ENCODE measurements at places on chromosomes 11 and 22.

GRCh38 chr11:45304111-45304991 is 18.2 kb upstream of the SYT13 start:
- DNase-seq: no peak

DNA sequence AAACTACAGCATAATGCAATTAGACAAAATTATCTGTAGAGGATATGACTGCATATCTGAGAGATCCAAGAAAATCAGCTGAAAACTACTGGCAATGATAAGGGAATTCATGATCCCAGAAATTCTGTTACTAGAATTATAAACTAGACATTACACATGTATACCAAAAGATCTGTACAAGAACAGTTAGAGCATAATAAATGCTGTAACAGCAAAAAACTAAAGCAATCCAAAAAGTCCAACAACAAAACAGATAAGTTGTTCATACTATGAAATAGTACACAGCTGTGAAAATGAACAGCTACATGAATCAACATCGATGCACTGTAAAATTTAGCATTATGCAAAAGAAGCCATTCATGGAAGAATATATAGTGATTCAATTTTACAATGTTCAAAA is 6.0 kb downstream of the ZNF214 start:
- DNase-seq: no peak

GRCh38 chr22:29128891-29129807 is 56.3 kb downstream of the KREMEN1 start:
- DNase-seq: no peak

GRCh38 chr22:17705951-17706900 is 67.7 kb downstream of the BCL2L13 start:
- DNase-seq: peak; percentile 41

DNA sequence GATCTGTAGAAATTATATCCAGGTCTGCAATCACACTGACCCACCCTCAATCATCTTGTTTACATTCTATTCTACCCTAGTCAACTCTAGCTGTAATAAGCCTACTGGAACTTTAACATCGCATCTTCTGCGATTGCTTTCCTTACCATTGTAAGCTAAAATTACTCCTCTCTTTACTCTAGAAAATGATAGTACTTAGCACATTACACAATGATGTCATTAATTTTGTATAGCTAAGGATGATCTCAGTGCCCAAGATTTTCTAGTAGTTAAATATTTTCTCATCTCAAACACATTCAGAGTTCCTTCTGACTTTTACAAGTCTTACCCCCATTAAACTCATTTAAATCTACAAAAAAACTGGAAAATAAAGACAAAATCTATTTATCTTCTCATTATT is 39.6 kb upstream of the CTSC start:
- DNase-seq: no peak

DNA sequence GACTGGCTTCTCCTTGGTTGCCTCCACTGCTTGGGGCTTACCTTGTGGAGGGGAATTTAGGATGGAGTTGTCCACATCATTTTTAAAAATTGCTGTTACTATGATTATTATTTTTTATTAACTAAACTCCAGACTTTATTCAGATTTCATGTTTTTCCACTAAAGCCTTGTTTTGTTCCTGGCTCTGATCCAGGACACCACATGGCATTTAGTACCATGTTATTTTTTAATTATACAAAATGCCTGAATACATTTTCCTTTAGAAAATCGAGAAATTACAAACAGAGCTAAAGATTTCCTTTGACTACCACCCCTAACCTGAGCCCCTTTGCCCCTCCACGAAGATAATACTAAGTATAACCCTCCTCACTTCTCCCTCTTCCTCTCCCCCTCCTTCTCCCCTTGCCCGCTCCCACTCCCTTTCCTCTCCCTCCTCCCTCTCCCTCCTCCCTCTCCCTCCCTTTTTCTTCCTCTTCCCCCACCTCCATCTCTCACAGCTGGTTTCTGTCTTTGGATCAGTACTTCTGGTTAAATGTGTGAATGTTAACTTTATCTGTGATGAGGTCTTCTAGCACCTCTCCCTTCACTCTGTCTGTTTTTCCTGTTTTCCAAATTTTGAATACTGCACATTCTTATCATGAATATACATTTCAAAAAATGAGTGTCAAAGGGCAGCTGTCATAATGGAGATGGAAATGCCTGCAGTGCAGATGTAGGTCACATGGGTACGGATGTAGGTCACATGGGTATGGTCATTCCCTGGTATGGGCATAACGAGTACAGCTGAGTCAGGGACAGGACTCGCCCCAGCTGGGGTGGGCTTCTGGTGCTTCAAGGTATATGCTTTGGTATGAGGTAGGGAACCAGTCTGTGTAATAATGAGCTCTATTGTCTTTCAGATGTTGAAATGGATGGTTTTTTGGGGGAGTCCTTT is 54.4 kb upstream of the OR4B1 start:
- DNase-seq: no peak

- DNase-seq: no peak
These were observed 1.7 kb downstream of the CLPB start for GRCh38 chr11:72432347-72433287.

- peak; percentile 96 for DNase-seq
These were observed 2.1 kb upstream of the MEI1 start for GRCh38 chr22:41697126-41697775.

DNA sequence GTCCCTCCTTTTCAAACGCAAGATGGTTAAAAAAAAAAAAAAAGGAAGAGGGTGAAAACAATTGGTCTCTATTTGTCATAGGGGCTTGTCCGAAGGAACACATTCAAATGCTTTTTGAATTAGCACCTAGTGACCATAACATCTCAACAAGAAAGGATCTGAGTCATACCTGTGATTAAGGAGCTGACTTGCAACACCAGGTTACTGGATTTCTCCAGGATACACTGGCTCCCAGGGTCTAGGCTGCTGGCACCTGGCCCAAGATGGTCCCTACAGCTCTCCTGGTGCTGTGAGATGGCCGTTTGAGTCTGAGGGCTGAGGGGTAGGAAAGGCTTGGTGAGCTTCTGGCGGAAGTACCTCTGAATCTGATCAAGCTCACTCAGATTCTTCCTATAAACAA is 28.4 kb upstream of the UCP3 start:
- no peak for DNase-seq

GRCh38 chr11:11587122-11587521 is 34.7 kb downstream of the GALNT18 start:
- peak; percentile 10 for DNase-seq

DNA sequence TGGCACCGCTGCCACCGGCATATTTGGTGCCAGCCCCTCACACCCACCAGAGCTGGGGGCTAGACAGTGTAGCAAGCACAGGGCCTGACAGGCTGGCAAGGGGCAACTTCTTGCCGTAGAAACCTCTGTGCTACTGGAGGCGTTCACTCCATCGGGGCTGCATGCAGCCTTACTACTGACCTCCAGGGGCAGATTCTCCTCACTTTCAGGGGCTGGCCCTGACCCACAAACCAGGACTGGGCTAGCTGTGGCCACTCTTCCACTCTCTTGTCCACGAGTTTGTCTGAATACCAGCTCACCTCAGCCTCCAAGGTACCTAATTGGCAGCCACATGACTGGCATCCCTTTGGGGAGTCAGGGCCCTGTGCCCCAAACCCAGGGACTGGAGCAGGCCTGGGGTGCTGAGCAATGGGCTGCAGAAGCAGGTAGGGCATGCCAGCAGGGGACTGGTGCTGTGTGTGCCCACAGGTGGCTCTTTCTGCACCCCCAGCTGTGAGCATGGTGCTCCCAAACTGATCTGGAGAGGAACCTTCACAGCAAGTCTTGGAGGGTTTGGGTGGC is 2.1 kb upstream of the LMO1 start:
- peak; percentile 47 for DNase-seq

- DNase-seq: no peak
These were observed 44.9 kb downstream of the ATG16L2 start for GRCh38 chr11:72859126-72859525.

GRCh38 chr11:131168839-131169713 is 201.3 kb upstream of the NTM start:
- no peak for DNase-seq

- no peak for DNase-seq
These were observed 4.7 kb downstream of the C11orf87 start for GRCh38 chr11:109426442-109427240.

DNA sequence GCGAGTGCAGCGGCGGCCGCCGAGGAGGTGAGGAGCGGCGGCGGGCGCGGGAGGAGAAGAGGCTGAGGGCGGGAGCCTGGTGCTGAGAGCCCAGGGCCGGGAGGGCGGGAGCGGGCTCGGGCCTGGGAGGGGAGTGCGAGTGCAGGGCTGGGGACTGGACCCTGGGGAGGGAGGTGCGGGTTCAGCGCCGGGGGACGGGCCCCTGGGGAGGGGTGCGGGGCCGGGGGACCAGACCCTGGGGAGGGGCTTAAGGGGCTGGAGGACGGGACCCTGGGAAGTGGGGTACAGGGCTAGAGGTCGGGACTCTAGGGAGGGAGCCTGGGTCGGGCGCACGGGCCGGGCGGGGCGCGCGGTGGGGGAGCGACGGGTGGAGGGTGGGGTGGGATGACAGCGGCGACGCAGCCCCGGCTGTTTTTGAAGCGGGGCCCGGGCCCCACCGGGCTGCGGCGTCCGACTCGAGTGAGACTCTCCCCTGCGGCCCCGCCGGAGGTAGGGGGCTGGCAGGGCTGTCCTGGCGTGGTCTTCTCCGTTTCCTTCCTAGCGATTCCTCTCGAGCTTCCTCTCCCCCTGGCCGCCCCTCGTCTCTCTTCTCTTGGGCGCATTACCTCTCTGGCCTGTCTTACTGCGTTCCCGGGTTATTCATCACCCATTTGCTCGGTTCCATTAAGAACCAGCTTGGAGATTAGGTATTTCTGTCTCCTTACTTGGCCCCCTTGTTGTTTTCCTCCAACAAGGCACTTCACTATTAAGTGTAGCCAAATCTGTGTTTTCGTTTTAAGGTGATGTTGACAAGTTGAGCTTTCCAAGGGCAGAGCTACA is 754 bp downstream of the NUP50 start:
- no peak for DNase-seq

GRCh38 chr22:24025475-24025874 is 14.4 kb downstream of the CABIN1 start:
- DNase-seq: no peak

GRCh38 chr11:47204637-47204989 is 10.2 kb upstream of the DDB2 start:
- DNase-seq: no peak

DNA sequence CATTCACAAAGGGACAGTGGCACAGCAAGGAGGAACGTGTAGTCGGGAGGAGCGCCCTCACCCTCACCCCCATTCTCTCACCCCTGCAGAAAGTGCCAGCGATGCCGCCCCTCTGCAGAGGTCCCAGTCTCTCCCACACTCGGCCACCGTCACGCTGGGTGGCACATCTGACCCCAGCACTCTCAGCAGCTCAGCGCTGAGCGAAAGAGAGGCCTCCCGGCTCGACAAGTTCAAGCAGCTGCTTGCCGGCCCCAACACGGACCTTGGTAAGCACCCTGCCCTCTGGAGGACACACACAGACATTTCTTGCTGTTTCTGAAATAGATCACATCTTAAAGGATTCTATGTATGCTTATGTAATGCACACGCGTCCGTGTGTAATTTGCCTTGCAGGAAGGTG is 34.9 kb downstream of the TBC1D22A start:
- no peak for DNase-seq

- peak; percentile 25 for DNase-seq
These were observed 301.6 kb downstream of the TBC1D22A start for GRCh38 chr22:47064016-47064415.

- no peak for DNase-seq
These were observed 18.2 kb upstream of the ARRB1 start for GRCh38 chr11:75369560-75370255.

DNA sequence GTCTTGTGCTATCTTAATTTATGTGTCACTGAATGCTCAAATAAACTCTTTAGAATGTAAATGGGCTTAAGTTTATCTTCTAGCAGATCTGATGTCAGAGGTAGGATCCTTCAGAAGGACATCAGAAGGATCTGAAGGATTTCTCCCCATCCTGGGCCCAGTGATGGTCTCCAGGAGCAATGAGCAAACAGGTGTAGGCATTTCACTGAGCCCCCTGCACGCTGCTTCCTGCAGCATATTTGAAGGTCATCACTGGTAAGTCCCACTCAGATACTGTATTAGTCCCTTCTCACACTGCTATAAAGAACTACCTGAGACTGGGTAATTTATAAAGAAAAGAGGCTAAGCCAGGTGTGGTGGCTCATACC is 4.5 kb downstream of the GSTP1 start:
- DNase-seq: no peak

DNA sequence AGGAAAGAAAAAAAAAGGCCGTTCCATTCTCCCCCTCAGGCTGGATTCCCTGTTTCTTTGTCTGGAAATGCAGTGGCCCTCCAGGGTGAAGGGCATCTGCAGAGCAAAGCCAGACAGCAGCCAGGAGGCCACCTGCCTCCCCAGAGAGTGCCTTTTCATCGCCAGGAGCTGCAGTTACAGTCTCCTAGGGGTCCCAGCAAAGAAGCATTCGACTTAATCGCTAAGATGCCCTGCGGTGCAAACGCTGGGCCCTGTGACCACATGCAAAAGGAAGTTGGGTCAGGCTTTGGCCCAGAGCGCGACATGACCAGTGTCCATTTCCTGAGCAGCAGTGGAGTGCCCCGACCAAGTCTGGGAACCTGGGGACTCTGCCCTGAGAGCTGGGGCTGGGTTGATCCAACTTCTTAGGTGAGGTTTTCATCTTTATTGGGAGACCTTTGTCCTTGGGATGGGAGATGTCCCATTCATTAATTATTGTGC is 304.6 kb downstream of the OPCML start:
- DNase-seq: peak; percentile 36

DNA sequence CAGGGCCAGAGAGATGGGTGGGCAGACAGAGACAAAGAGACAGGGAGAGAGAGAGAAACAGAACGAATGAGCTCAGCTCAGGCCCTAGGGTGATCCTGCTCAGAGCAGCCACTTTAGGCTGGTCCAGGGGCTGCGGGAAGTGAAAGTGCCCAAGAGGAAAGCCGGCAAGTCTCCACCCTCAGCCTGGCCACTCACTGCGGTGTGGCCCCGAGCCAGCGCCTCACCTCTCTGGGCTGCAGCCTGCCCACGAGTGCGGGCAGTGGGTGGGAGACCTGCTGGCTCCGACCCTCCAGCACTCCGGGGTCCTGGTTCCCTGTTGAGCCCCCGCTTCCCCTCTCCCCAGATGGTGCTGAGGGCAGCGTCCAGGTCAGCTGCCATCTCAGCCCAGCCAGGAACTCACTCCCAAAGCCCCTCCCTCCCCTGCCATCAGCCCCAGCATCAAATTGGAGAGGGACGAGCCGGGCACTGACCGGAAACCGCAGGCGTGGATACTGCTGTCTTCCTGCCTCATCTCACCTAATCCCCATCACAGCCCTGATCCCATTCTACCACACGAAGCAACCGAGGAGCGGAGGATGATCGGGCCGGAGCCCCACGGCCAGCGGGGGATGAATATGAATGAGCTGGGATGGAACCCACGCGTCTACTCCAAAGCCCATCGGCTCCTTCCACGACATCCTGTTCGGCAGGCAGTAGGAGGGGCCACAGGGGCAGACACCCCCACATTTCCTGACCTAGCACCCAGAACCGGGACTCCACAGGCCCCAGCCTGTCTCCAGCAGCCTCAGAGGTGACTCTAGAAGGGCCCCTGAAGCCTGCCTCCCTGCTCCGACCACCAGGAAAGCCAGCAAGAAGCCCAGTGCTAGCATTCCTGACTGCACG is 16.9 kb downstream of the ELFN2 start:
- DNase-seq: no peak

Data from H9 (cell line).